ENCODE measurements at places on chromosomes 12 and 14.

DNA sequence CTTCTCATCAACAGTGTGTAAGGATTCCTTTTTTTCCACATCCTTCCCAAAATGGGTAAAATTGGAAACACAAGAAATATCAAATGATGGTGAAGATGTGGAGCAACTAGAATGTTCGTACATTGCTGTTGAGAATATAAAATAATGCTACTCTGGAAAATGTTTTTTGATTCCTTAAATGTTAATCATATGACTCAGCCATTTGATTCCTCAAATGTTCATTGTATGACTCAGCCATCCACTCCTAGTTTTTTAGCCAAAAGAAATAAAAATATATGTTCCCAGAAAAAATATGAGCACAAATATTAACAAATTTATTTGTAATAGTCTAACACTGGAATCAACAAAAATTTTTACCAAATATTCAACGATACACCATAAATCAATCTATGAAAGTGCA, 1108.6 kb downstream of the LRFN5 start:
- no peak for DNase-seq

DNA sequence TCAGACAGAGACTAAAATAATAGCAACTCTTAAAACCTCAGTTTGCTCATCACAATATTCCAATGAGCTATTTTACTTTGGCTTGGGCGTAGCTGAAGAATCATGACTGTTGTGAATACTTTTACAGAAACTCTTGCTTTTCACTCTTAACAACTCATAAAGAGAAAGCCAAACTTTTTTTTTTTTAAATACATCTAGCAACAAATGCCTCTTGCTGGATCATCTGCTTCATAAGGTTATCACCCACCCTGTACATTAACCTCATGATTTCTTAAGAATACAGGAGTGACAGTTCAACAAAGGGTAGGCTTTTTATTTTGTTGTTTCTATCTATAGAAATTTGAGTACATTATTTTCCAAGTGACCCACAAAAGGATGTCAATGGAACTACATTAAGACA, 307.4 kb upstream of the DDHD1 start:
- DNase-seq, result no peak

DNA sequence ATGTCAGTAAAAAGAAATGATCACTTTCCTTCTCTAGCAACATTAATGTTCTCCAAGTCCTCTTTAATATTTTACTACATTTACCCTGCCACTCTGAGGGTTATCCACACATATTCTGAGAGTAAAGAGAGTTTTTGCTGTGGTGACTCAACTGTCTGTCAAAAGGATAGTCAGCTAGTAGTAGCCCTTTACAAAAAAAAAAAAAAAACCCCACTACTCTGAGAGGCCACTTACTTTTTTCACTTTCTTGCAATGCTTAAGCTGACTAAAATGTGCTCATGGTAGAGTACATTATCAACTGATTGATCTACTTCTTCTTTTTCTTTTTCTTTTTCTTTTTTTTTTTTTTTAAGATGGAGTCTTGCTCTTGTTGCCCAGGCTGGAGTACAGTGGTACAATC, 27.6 kb upstream of the PPM1A start:
- DNase-seq, result no peak

DNA sequence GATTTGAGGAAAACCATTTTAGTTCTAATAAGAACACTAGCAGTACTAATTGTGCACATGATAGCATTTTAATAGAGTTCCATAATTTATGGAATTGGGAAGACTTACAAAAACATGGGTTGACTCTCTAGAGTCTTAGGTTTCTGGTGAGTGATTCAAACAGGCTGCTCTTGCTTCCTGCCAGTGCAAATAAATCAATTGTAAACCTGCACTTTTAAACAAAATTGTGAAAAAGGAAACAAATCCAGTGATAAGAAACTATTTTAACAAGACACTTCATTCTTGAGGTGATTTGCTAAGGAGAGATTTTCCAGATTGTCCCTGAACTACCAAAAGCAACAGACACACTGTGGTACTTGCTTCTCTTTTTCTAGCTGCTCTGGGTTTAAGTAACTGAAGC, 112.2 kb downstream of the CACNA1C start:
- DNase-seq, result no peak

- DNase-seq, result no peak
Observed at GRCh38 chr12:108635201-108635996, 1.7 kb upstream of the SELPLG start.

- no peak for DNase-seq
Observed at GRCh38 chr12:44960423-44960822, 84.3 kb upstream of the NELL2 start.

DNA sequence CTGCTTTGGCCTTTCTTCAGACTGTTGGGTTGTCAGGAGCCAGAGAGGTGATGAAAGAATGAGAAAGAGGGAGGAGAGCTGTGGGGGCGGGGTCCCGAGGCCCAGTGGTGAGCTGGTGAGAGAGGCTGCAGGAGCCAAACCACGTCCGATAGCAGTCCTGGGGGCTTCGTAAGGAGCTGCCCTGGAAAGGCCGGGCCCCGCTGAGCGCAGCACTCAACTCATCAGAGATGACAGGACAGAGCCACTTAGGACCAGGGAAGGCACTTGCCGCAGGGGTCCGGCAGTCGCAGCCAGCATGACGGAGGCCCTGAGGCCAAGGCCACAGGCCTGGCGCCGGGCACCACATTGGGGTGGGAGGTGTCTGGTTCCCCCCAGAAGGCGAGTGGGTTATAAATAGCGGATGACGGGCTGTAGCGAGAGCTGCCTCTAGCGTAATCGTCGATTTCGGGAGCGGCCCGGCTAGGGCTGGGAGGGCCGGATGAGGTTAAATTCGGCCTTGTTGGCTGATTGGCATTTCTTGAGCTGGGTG, 179.0 kb downstream of the TSPAN9 start:
- DNase-seq, result no peak

Data from SK-N-SH (cell line).